ENCODE measurements at places on chromosomes 2 and 18.

GRCh38 chr2:172861656-172862476 is 126.2 kb downstream of the RAPGEF4 start:
- no peak for ATAC-seq

DNA sequence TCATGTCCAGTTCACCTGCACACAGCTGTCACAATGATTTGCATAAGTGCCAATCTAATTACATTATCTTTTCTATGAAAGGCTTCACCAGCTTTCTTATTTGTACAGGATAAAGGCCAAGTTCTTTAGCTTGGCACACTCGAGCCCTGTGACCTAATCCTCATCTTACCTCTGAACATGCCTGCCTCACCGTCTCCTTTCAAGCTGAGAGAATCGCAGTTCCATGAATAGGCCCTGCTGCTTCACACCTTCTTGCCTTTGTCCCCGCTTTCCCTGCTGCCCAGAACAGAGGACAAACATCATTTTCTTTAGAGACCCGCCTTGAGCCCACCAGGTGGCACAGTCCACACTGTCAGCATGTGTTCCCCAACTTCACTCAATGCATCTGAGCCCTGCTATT is 1094.7 kb downstream of the BCL11A start:
- peak; percentile 24 for ATAC-seq

DNA sequence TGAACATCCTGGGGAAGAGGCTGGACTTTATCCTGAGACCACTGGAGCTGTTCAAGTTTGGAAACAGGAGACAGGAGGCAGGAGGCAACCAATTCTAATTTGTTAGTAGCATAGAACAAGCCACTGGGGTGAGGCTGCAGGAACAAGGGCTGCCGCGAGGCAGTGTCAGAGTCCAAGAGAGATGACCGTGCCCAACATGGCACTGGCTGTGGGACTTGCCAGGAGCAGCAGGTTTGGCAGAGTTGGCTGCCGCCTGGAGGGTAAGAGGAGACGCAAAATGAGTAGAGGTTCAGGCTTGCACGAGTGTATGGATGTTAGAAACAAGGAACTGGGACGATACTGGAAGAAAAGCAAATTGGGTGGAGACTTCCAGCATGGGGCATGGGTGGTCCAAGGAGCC is 168.5 kb downstream of the TPGS2 start:
- peak; percentile 29 for ATAC-seq

GRCh38 chr2:151114874-151115273 is 146.8 kb downstream of the RBM43 start:
- ATAC-seq, result no peak

- ATAC-seq, result no peak
Observed at GRCh38 chr2:119950966-119951365, 61.9 kb upstream of the EPB41L5 start.

- no peak for ATAC-seq
Observed at GRCh38 chr18:9091066-9091476, 11.4 kb upstream of the NDUFV2 start.
